ENCODE measurements at places on chromosomes 1 and 21.

- no peak for DNase-seq
Observed at GRCh38 chr1:73452522-73452921, 745.5 kb downstream of the LRRIQ3 start.

DNA sequence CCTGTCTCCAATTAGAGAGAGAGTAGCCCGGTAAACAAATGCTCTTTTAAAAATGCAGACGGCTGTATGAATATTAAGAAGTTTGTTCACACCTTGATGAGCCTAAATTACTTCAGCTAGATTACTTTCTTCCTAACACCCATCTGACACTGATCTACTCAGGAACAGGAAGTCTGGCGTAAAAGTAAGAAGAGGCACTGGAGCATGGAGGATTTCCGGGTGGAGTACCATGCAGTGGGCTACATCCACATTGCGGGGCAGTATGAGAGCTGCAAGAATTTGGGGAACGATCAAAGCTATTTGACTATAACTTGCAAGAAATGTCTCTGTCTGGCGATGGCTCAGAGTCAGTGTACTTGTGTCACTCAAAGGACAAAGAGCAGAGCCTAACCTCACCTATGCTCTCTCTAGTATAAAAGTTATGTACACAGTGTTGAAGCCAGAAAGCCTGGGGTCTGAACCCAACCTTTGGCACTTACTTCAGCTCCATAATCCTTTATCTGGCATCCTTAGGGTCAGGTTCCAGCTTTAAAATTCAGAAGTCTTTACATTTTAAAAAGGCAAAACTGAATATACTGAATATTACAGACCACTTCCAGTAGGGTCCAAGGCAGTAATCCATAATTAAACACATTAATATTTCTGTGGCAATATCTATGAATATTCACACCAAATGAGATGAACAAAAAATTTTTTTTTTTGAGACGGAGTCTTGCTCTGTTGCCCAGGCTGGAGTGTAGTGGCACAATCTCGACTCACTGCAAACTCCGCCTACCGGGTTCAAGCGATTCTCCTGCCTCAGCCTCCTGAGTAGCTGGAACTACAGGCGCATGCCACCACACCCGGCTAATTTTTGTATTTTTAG, 7.9 kb upstream of the GNPAT start:
- no peak for DNase-seq

GRCh38 chr1:77467741-77468140, 185.9 kb downstream of the AK5 start:
- DNase-seq = no peak

DNA sequence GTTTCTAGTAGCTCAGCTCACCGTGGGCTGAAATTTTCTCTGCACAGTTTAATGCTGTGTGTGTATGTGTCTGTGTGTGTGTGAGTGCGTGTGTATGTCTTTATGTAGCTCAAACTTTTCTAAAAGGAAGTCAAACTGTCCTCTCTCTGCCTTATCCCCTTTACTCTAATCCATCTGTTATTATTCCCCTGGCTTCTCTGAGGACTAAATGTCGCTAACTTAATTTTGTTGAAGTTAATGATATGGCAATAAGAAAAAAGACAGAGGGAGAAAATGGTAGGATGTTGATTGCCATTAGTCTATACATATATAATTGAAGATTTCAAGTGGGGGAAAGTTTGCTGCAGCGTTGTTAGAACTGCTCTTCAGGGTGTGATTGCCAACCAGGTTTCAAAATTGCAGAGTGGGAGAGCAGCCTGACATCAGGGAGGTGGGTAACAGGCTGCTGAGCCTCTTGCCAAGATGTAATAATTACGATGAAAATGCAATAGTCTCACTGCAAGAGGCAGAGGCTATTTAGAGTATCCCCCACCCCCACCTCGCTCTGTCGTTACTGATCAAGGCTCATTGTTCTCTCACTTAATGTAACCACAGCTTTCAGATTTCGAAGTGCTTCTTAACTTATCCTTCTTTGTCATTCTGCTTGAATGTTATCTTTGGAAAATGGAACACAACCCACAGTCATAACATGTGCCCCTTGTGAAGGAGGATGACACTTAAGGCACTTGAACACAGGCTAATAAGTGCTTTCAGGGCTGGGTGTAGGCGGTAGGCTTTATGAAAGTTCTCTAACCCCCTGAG, 559.0 kb upstream of the PLXNA2 start:
- DNase-seq = no peak

DNA sequence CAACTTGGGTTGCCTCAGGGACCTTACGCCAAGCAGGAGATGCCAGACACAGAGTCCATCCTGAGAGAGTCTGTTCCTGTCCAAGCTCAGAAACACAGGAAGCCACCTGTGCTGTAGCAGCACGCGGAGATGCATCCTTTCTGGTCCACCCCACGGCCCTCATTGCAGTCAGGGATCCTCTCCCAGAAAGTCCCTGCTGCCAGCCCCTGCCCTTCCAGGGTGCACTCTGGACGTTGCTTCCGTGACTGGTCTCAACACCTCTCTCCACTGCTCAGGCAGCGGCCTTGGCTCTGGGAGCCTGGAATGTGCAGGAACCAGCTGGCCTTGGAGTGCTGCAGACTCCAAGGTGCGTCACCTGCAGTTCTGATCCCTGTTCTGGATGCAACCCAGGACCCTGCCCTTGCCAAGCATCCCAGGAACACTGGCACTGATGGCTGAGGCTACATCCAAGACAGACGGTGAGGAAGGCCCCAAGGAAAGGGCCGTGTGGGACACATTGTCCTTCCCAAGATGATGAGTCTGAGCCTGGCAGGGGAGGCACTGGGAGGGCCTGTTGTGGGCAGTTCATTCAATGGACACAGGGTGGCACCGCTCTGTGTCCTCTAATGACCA, 21.7 kb upstream of the COL6A1 start:
- DNase-seq = no peak

DNA sequence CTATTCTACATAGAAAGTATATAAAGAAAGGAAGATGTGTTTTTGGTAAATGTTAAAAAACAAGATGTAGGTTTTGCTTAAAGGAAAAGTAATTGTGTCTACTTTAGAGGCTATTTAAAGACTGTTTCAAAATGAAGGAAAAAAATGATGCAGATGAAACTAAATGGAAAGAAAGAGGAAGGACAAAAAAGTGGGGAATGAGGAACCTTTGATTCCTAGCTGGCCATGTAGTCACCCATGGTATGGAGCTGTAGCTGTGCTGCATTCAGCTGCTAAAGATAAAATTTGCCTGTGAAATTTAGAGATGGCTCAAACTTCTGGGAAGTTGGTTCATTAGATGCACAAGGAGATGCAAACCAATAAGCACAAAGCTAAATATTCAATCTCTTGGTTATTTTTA, 86.8 kb upstream of the SERBP1 start:
- DNase-seq = no peak

GRCh38 chr1:104979651-104980050, 1230.0 kb downstream of the AMY1C start:
- DNase-seq = no peak

Measured in CD14-positive monocyte (primary cell).